Cardiac fibroblast (primary cell): ENCODE measurements at places on chromosomes 6 and 20.

- no peak for DNase-seq
Measured at GRCh38 chr6:34697904-34698559, 1.5 kb upstream of the ILRUN start.

DNA sequence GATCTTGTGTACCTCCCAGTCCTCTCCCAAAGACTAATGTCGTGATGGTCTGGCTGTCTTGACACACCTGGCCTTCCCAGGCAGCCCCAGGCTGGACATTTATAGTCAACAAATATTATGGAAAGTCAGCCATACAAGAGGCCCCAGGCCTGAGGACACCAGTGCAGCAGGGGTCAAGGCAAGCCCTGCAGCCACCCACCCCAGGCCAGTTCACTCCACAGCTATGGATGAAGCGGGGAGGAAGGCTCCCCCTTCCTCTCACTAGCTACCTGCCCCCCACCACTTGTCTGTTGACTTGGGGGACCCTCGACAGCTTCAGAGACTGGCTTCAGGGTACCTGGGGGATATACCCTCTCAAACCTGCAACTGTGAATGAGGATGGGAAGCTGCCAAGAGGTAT is 132.1 kb downstream of the MRPL14 start:
- DNase-seq: no peak

DNA sequence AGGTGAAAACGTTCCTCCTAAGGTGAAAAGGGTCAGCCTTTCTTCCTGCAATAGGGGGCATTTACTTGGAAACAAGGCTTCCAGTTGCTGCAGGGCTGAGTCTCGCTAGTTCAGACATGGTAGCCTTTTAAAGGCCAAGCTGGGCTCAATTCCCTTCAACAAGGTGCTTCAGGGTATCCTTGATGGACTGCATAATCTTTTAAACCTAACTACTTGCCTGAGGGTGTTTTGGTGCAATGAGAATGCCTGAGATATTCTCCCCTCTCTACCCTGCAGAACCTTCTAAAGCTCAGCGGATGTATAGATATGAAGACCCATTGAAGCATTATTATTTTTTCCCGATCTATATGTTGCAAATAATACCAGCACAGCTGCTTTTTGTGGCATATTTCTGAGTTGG is 416.1 kb downstream of the QKI start:
- no peak for DNase-seq

GRCh38 chr6:41463062-41463930 is 82.9 kb upstream of the FOXP4 start:
- DNase-seq: peak; percentile 77

DNA sequence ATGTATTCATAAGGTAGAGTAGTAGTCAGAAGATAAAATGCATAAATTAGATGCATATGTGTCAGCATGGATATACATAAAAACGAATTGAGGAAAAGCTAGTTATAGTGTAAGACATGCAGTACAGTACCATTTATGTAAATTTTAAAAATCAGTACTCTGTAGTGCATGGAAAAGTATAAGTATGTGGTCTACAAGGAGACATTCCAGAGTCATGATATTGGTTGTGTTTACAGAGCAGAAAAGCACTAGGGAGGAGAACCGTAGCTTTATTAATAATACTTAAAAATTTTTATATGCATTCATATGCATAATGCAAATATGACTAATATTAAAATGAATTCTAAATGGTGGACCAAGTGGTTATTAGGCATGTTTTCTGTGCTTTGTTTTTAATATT is 220.0 kb downstream of the ZFAND3 start:
- DNase-seq: no peak

- DNase-seq: no peak
Measured at GRCh38 chr6:33836806-33837469, 33.1 kb upstream of the MLN start.

DNA sequence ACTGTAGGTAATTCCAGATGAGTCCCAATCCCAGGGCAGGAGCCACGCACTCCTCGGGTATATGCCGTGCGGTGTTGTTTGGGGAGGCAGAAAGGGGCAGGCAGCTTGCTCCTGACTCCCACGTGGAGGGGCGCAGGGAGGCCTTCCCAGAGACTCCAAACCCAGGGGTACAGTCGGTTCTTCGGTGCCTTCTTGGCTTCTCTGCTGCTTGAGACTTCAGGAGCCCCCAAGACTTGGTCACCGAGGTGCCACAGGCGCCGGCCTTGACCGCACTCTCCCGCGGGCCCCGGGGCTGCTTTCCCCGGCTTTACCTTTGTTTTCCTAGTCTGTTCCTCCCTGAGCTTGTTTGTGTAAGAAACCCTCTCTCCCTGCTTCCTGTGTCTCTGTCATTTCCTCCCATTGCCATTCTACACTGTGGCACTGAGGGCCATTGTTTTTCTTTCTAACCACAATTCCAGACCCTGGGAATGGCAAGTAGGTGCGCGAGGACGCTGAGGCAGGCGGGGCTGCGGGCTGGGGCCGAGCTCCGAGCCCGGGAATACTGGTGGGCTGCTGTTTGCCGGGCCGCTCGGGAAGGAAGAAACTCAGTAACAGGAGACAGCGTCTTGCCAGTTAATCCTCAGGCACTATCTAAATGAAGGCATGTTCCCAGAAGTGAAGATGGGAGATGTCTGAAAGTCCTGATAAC is 215.6 kb upstream of the HEY2 start:
- peak; percentile 8 for DNase-seq

GRCh38 chr6:21738180-21739094 is 144.9 kb downstream of the SOX4 start:
- DNase-seq: peak; percentile 48

DNA sequence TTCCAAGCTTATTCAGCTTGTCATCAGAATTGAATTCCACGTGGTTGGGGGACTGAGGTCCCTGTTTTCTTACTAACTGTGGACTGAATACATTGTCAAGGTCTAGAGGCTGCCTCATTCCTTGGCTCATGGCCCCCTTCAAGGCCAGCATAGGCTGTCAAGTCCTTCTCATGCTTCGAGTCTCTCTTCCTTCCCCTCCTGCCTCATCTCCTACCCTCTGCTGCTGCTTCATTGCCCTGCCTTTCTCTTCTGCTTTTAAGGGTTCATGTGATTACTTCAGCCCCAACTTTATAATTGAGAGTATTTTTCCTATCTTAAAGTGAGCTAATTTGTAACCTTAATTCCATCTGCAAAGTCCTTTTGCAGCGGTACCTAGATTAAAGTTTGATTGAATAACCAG is 27.6 kb upstream of the ZNF831 start:
- DNase-seq: no peak

- peak; percentile 24 for DNase-seq
Measured at GRCh38 chr6:53581173-53581773, 36.4 kb upstream of the GCLC start.

DNA sequence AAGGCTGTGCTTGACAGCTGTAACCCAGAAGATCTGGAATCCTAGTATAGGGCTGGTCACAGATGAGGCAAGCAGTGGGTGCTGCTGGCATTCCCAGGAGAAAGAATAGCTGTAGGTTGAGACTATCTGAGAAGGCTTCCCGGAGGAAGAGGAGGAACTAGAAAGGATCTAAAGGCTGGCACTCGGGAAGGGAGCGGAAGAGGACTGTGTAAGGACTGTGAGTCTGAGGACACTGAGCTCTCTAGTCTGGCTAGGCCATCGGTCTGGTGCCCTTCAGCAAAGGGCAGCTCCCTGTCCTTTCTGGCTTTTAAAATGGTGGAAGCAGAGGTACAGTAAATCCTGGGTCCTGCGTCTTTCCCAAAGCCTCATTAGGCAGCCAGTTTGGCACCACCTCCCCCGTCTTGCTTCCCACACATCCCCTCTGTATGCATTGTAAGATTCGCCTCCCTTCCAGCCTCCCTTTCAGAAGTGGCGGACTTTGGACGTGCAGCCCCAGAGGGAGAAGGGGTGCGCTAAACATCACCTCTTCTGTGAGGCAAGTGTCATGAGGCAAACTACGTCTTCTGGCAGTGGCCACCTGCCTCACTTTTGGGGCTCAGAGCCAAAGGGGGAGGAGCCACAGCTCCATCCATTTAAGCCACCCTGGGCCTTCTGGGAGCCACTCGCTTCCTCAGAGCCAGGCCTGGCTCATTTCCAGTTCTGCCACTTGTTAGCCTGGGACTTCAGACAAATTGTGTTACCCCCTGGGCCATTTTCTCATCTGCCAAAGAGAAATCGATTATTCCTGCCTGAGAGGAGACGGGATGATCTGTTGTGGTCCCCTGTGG is 8.6 kb downstream of the SNPH start:
- DNase-seq: no peak

- no peak for DNase-seq
Measured at GRCh38 chr6:60668428-60668827, 1617.6 kb downstream of the KHDRBS2 start.

DNA sequence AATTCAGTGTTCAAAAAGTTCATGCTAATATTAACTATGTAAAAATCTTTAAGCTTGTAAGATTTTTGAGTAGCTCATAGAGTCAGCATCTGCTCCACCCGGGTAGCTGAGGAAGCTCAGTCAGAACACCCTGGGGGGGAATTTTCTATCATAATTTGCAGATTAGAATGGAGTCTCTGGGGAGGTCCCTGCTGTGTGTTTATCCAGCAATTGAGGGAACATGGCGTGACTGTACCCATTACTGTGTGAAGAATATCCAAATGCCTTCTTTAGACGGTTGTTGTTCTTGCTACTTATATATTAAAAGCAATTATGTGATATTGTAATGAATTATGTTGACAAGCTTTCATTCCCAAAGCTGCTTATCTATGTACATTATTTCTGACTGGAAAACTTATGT is 64.8 kb downstream of the AIG1 start:
- peak; percentile 68 for DNase-seq

DNA sequence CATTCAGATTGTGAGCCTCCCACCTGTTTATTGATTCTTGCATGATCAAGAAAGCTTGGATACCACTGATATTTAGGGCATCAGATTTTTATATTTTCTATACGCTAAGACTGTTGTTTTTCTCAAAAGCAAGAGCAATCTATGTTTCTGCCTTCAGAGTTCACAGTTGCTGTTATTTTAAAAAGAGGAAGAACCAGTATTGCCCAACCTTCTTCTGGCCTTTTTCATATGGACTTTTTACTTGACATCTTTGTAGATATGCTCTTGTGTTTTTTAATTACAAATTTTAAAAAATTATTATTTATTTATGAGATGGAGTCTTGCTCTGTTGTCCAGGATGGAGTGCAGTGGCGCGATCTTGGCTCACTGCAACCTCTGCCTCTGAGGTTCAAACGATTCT is 28.9 kb downstream of the SLC17A5 start:
- no peak for DNase-seq

GRCh38 chr6:169622618-169623017 is 79.2 kb downstream of the WDR27 start:
- DNase-seq: peak; percentile 25

DNA sequence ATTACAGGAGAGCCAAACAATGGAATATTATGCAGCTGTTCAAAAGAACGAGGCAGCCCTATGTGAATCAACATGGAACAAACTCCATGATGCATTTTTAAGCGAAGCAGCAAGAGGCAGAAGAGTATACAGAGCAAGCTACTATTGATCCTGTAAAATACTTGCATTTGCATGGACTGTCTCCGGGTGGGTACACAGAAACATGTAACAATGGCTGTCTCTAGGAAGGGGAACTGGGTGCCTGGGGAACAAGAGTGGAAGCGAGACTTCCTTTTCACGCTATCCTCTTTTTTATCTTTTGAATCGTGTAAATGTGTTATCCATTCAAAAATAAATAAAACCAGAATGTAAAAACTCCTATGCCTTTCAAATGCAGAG is 93.3 kb upstream of the SIRPA start:
- no peak for DNase-seq

DNA sequence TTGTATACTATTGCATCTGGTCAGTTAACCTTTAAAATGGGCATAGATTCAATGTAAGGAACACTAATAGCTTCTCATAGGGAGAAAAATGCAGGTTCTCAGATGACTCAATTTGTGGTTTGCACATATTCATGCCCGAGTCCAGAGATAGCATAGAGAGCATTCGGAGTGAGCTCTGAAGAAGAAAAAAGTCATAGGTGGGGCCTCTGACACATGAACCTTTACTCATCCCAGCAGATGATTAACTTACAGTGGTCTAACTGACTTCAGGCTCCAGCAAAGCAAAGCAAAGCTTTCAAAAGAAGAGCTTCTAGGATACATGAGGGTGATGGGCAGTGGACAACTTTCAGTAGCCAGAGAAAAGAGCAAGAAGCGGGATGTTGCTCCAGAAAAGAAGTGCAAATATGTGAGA is 55.3 kb upstream of the BTN3A2 start:
- no peak for DNase-seq

- peak; percentile 93 for DNase-seq
Measured at GRCh38 chr6:42200035-42200434, 5.3 kb upstream of the GUCA1B start.

- no peak for DNase-seq
Measured at GRCh38 chr20:36099106-36099505, 55.4 kb upstream of the EPB41L1 start.

GRCh38 chr20:3815703-3816315 is 4.5 kb upstream of the AP5S1 start:
- no peak for DNase-seq

DNA sequence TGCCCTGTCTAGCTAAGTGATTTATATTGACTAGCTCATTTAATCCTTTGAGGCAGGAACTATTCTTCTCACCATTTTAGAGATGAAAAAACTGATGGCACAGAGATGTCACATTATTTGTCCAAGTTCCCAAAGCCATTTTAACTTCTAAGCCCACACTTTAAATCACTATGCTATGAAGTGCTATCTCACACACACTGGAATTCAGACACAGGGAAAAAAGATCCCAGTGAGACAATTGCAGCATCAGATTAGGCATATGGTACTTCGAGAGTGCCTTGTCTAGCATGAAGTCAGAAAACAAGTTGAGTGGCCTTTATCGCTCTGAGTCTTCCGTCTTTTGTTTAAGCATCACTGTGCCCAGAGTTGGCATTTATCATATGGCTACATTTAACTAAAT is 54.1 kb upstream of the PDE7B start:
- no peak for DNase-seq

DNA sequence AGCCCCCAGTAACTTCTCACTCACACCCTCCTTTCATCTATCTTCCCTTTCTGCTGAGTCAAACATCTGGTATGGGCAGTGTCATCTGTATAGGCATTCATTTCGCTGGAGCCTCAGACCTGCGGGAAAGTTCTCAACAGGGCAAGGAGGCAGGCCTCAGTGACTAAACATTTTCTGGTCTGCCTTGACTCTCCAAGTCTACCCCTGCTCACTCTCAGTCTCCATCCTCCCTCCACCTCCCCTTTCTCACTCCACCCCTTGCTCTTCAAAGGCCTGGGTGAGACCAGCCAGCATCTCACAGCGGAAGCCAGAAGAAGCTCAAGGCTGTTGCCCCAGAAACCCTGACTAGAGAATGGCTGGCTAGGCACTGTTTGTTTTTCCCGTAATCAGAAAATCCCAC is 105.0 kb upstream of the BEND6 start:
- DNase-seq: no peak

- DNase-seq: peak; percentile 73
Measured at GRCh38 chr20:34017610-34018009, 23.9 kb downstream of the RALY start.
